ENCODE measurements at places on chromosomes 2 and 18.
A peak's percentile ranks its signal among the peaks of the same experiment; 100 is the strongest.

- no peak for DNase-seq
- H3K27ac ChIP-seq: peak overlapping the region; percentile 2
- H3K4me1 ChIP-seq: peaks cover 15% of the 10 kb centered on the region
Observed at GRCh38 chr2:64769392-64770044, 115.8 kb upstream of the SERTAD2 start.

DNA sequence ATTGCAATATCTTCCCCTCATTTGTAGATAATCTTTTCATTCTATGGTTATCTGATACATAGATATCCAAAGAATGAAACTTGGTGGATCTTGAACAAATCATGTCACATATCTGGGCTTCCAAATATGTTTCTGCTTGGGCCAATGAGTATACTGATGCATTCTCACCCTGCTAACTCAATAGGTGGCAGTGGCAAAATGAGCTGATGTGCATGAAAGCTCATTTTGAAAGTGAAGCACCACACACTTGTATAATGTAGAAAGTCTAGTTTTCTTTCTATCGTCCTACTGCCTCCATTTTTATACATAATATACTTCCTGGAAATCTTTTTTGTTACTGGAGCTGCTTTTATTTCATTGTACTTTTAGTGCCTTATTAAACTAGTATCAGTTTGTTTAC lies 208.2 kb downstream of the PRKCE start:
- H3K4me1 ChIP-seq: peaks cover 59% of the 10 kb centered on the region
- no peak overlapping the region for H3K4me3 ChIP-seq
- no peak for DNase-seq

GRCh38 chr2:12488352-12489318 lies 228.1 kb upstream of the TRIB2 start:
- peaks cover 45% of the 10 kb centered on the region for H3K4me1 ChIP-seq

GRCh38 chr2:234279637-234280036 lies 217.2 kb downstream of the ARL4C start:
- no peak for DNase-seq
- H3K27me3 ChIP-seq: peaks cover 45% of the 10 kb centered on the region
- H3K27ac ChIP-seq: no peak overlapping the region
- peaks cover 3% of the 10 kb centered on the region for H3K4me1 ChIP-seq
- H3K36me3 ChIP-seq: peaks cover 1% of the 10 kb centered on the region

GRCh38 chr2:104415284-104415683 lies 438.6 kb upstream of the POU3F3 start:
- H3K4me3 ChIP-seq: no peak overlapping the region
- DNase-seq: no peak
- no peak overlapping the region for H3K27ac ChIP-seq
- H3K4me1 ChIP-seq: no peaks in the 10 kb centered on the region
- no peaks in the 10 kb centered on the region for H3K36me3 ChIP-seq

GRCh38 chr2:133561045-133561852 lies 7.0 kb downstream of the NCKAP5 start:
- H3K4me3 ChIP-seq: no peak overlapping the region
- H3K27me3 ChIP-seq: peaks cover 5% of the 10 kb centered on the region
- no peaks in the 10 kb centered on the region for H3K36me3 ChIP-seq
- H3K27ac ChIP-seq: no peak overlapping the region

GRCh38 chr18:62420513-62421209 lies 95.6 kb downstream of the TNFRSF11A start:
- DNase-seq: peak; percentile 55
- peaks cover 3% of the 10 kb centered on the region for H3K27me3 ChIP-seq
- H3K27ac ChIP-seq: peak overlapping the region; percentile 82
- H3K4me3 ChIP-seq: peak overlapping the region; percentile 67
- peaks cover 21% of the 10 kb centered on the region for H3K4me1 ChIP-seq
- H3K36me3 ChIP-seq: peaks cover 2% of the 10 kb centered on the region

GRCh38 chr2:217785544-217786045 lies 217.2 kb downstream of the TNS1 start:
- peaks cover 31% of the 10 kb centered on the region for H3K4me1 ChIP-seq
- peaks cover 1% of the 10 kb centered on the region for H3K36me3 ChIP-seq
- H3K4me3 ChIP-seq: no peak overlapping the region
- peak; percentile 58 for DNase-seq
- peak overlapping the region; percentile 27 for H3K27ac ChIP-seq
- peaks cover 5% of the 10 kb centered on the region for H3K27me3 ChIP-seq

GRCh38 chr18:22914633-22915032 lies 18.5 kb upstream of the RBBP8 start:
- no peak overlapping the region for H3K27ac ChIP-seq
- DNase-seq: no peak
- H3K36me3 ChIP-seq: peaks cover 4% of the 10 kb centered on the region
- no peaks in the 10 kb centered on the region for H3K27me3 ChIP-seq
- no peak overlapping the region for H3K4me3 ChIP-seq
- H3K4me1 ChIP-seq: no peaks in the 10 kb centered on the region

- H3K36me3 ChIP-seq: peaks cover 29% of the 10 kb centered on the region
- H3K4me1 ChIP-seq: peaks cover 52% of the 10 kb centered on the region
- peak; percentile 79 for DNase-seq
- no peaks in the 10 kb centered on the region for H3K27me3 ChIP-seq
Observed at GRCh38 chr2:85888020-85888683, 638 bp downstream of the ST3GAL5 start.

GRCh38 chr2:17627434-17627833 lies 86.9 kb downstream of the VSNL1 start:
- H3K4me3 ChIP-seq: no peak overlapping the region
- no peak for DNase-seq
- no peaks in the 10 kb centered on the region for H3K36me3 ChIP-seq
- peaks cover 6% of the 10 kb centered on the region for H3K27me3 ChIP-seq

DNA sequence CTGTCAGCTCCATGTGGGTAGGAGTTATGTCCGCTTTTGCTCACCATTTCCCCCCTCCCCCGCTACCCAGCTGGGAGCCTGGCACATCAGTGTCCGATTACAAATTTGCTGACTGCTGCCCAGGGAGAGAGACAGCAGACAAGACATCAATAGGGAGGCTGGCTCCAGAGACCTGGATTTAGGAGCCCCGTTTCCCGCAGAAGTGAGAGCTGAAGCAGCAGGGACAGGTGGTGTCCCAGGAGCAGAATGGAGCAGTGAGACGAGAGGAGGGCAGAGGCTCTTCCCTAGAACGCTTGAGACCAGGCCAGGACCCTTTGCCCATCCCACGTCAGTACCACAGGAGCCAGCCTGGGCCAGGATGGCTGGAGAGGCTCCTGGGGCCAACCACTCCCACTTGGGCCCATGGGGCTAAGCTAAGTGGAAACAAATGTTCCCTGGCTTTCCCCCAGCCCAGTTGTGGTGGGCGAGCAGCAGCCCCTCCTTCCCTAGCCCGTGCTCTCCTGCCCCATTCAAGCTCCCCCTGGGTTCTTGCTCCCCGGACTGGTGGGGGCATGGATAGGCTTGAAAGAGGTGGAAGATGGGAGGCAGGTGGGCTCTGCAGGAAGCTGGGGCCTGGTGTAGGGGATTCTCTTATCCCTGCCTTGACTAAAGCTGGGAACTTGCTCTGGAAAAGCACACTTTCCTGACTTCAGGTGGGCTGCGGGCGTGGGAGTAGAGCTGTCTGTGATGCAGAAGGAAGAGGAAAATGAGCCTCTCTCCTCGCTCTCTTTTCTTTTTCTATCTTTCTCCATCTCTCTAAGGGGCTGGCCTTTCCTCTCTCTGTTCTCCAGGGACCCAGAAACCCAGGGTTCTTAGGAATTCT lies 4.1 kb upstream of the WNT6 start:
- H3K27me3 ChIP-seq: peaks cover 86% of the 10 kb centered on the region
- no peaks in the 10 kb centered on the region for H3K36me3 ChIP-seq
- H3K4me3 ChIP-seq: no peak overlapping the region
- DNase-seq: no peak

DNA sequence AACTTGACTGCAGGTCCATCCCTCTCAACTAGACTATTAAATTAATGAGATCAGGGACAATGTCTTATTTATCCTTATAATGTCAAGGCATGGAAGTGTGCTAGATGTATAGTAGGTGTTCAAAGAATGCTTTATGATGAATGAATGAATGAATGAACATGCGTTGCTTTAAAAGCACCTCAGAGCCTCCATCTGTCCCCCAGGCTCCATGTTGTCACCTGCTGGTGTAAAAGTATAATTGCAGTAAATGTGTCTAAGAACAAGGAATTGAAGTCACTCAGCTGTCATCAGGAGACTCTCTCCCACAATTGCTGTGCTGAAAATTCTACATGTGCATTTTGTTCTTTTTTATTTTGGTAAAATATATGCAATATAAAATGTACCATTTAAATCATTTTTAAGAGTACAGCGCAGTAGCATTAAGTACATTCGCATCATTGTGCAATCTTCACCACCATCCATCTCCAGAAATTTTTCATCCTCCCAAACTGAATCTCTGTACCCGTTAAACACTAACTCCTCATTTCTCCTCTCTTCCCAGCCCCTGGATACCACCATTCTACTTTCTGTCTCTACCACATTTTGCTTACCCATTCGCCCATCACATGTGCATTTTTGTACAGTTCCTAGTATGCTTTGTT lies 52.6 kb downstream of the GNAL start:
- no peaks in the 10 kb centered on the region for H3K36me3 ChIP-seq
- peaks cover under 1% of the 10 kb centered on the region for H3K4me1 ChIP-seq

- no peaks in the 10 kb centered on the region for H3K4me1 ChIP-seq
- no peak for DNase-seq
- peaks cover 18% of the 10 kb centered on the region for H3K27me3 ChIP-seq
- H3K27ac ChIP-seq: no peak overlapping the region
- no peak overlapping the region for H3K4me3 ChIP-seq
Observed at GRCh38 chr2:7523481-7524120, 606.4 kb downstream of the RNF144A start.

DNA sequence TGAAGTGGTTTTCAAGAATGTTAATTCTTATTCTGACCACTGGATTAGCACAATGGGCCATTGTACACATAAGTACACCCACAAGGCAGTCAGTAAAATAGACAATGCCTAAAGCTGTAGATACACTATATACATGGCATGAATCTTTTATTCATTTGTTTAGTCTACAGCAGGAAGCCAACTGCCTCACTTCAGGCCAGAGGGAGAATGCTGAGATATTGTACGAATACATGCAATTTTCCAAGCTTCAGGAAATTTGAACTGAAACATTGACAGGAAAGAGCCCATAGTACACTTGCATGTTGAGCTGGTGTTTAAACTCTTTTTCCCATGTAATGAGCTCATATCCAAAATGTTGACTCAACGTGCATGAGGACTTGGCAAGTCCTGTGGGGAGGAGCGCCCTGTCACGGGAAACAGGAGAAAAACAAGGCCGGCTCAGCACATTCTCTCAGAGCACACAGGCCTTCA lies 111.6 kb upstream of the CYP1B1 start:
- no peak overlapping the region for H3K4me3 ChIP-seq
- no peak overlapping the region for H3K27ac ChIP-seq

GRCh38 chr2:205763708-205764211 lies 81.5 kb downstream of the NRP2 start:
- H3K4me1 ChIP-seq: peaks cover 2% of the 10 kb centered on the region
- H3K27me3 ChIP-seq: peaks cover 37% of the 10 kb centered on the region
- H3K27ac ChIP-seq: no peak overlapping the region
- no peak for DNase-seq
- H3K4me3 ChIP-seq: no peak overlapping the region
- peaks cover 7% of the 10 kb centered on the region for H3K36me3 ChIP-seq

DNA sequence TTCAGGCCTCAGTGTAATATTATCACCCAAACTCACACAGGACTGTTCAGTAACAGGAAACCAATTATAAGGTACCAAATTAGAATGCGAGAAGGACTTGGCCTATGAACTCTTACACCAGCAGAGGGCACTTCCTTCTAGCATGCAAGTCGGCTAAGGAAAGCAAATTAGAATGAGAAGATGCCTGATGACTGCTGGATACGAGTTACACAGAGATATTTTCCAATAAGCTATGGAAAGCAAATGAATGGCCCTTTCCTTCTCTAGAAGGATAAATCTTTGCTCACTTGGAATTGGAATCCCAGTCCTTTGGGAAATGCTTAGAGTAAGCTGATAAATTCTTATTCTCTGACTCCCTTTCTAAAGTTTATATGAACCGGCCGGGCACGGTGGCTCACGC lies 109.8 kb downstream of the AP1S3 start:
- peak; percentile 13 for DNase-seq
- peaks cover 4% of the 10 kb centered on the region for H3K36me3 ChIP-seq
- no peaks in the 10 kb centered on the region for H3K4me1 ChIP-seq
- H3K4me3 ChIP-seq: no peak overlapping the region

GRCh38 chr2:42101206-42102023 lies 53.6 kb downstream of the PKDCC start:
- H3K4me3 ChIP-seq: peak overlapping the region; percentile 75
- H3K27ac ChIP-seq: peak overlapping the region; percentile 97
- no peak for DNase-seq
- H3K4me1 ChIP-seq: peaks cover 54% of the 10 kb centered on the region

- H3K27me3 ChIP-seq: no peaks in the 10 kb centered on the region
- no peaks in the 10 kb centered on the region for H3K4me1 ChIP-seq
- DNase-seq: no peak
- no peaks in the 10 kb centered on the region for H3K36me3 ChIP-seq
- no peak overlapping the region for H3K27ac ChIP-seq
Observed at GRCh38 chr2:166197446-166197845, 69.6 kb upstream of the SCN1A start.

- H3K27ac ChIP-seq: peak overlapping the region; percentile 96
- DNase-seq: no peak
- peaks cover 23% of the 10 kb centered on the region for H3K4me1 ChIP-seq
- peak overlapping the region; percentile 99 for H3K4me3 ChIP-seq
Observed at GRCh38 chr2:55048508-55049042, 1.7 kb downstream of the RTN4 start.

DNA sequence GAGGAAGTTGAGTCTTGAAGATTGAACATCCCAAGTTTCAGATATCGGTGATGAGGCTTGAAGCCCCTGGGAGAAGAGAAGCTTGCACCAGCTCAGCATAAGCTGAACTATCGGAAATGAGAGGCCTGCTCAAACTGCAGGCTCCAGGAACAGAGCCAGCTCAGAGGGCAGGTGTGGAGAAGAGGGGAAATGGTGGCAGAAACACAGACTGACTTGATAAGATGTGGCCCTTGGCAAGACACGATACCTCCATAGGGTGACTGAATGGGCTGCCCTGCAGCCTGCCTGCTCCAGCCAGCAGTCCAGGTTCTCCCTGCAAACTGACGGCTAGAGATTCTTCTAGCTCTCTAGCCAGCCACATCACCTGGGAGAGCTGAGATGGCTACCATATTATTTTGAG lies 86.6 kb downstream of the MYT1L start:
- H3K36me3 ChIP-seq: no peaks in the 10 kb centered on the region
- DNase-seq: no peak
- peaks cover 9% of the 10 kb centered on the region for H3K27me3 ChIP-seq
- no peak overlapping the region for H3K4me3 ChIP-seq
- no peaks in the 10 kb centered on the region for H3K4me1 ChIP-seq

- H3K36me3 ChIP-seq: no peaks in the 10 kb centered on the region
- no peak overlapping the region for H3K4me3 ChIP-seq
- H3K27me3 ChIP-seq: peaks cover 22% of the 10 kb centered on the region
Observed at GRCh38 chr2:85787282-85787980, 33.6 kb downstream of the ATOH8 start.

GRCh38 chr18:3491981-3492555 lies 42.1 kb downstream of the TGIF1 start:
- no peaks in the 10 kb centered on the region for H3K36me3 ChIP-seq
- H3K4me3 ChIP-seq: no peak overlapping the region
- no peak for DNase-seq
- no peak overlapping the region for H3K27ac ChIP-seq
- H3K4me1 ChIP-seq: peaks cover 15% of the 10 kb centered on the region

Measured in stimulated activated naive B cell treated with anti-CD40 and anti-IgM and Interleukin-4, amounts not matched to agents 10 μg/mL and 1 μg/mL and 100 μg/mL, for 72 hours (primary cell).